ENCODE measurements at places on chromosomes 6 and 20. TPM values are rescaled to one million over a fixed set of nuclear protein-coding genes. Genes with fewer than 3 reads are reported as not detected.

GRCh38 chr20:62219101-62219991 is 732 bp downstream of the HRH3 start:
- DNase-seq = peak; percentile 67

TRAPPC3L gene
- not detected for total RNA-seq

GRCh38 chr6:53717566-53717965 is 52.0 kb upstream of the KLHL31 start:
- no peak for DNase-seq

ENPP5 gene
- 7.8 TPM for total RNA-seq

HLA-A gene
- total RNA-seq = 226 TPM

SLC17A1 gene
- total RNA-seq = not detected

DNA sequence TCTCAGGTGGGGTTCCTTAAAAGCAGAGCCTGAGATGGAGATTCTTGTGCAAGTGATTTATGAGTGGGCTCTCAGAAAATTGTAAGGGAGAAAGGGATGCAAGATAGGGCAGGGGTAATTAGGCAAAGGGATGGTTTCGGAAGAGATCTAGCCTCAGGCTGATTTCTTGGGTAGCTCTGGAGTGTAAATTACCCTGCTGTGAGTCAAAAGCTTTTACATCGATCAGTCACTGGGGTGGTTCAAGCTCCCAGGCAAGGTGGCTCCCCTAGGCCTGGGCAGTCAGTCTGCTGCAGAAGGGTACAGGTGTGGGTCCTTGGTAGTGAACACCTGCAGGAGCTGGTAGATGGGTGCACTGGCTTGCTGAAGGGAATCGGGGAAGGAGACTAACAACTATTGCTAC is 11.1 kb upstream of the PM20D2 start:
- DNase-seq = no peak

GRCh38 chr20:4896971-4897497 is 104.3 kb downstream of the SLC23A2 start:
- DNase-seq = peak; percentile 78

GRCh38 chr6:41790045-41790444 is 2.6 kb downstream of the TOMM6 start:
- no peak for DNase-seq

DNA sequence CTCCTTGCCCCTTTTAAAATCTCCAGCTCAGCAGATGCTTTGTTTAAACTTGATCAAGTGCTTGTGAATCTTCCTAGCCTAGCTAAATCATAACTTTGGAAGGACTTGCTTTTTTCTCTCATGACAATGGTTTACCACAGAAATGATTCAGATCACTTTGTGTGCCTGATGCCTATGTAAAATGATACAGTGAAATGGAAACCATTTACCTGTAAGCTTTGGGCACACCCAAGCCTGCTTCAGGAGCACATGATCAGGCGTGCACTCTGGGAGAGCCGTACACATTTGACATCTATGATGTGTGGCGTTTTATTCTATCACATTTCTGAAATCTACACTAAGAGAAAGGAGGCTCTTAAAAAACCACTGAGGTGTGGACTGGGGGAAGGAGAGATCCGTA is 41.1 kb downstream of the PTPN1 start:
- DNase-seq = no peak

DNA sequence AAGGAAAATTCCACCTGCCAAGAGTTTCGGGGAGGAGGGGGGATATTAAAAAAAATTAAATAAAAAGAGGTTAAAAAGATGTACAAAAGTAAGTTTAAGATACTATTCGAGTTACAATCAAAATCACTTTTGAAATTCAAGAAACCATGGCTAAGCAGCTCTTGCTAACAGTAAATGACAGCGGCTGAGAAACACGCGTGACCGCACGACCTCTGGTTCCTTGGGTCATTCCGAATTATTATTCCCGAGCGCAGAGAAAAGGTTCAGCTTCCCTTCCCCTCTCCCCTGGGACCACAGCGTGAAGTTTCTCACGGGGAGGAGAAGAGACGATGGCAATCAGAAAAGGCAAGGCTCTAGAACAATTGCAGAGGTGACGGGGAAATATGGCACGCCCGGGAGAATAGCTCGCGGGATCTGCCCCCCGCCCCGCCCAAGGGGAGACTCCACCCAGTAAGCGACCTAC is 496 bp downstream of the TMEM242 start:
- DNase-seq = no peak

MDFI gene
- total RNA-seq = 38.5 TPM

OVOL2 gene
- total RNA-seq = 11.4 TPM

CYB5R4 gene
- 14.6 TPM for total RNA-seq

Data from H1 (cell line).